ENCODE measurements at places on chromosomes 16 and 17. TPM values are rescaled to one million over a fixed set of nuclear protein-coding genes. Genes with fewer than 3 reads are reported as not detected.

The COX11 gene
- total RNA-seq, result 53.3 TPM

The LPCAT2 gene
- total RNA-seq, result 42.1 TPM

The KRTAP2-1 gene
- total RNA-seq, result not detected

The PRAC1 gene
- not detected for total RNA-seq

The ATAD5 gene
- total RNA-seq, result 7.2 TPM

The KRT25 gene
- total RNA-seq, result not detected

The IRX6 gene
- total RNA-seq, result not detected

The BICDL2 gene
- total RNA-seq, result 0.29 TPM

The LGALS9B gene
- not detected for total RNA-seq

The TERB1 gene
- total RNA-seq, result not detected

The IGSF6 gene
- 4.1 TPM for total RNA-seq

The AOC2 gene
- total RNA-seq, result 3.0 TPM

The SLC5A11 gene
- not detected for total RNA-seq

The DNASE1 gene
- 34.3 TPM for total RNA-seq

The KRT24 gene
- total RNA-seq, result not detected

The MPDU1 gene
- 21.6 TPM for total RNA-seq

The HAP1 gene
- not detected for total RNA-seq

The GAS7 gene
- 12.8 TPM for total RNA-seq

The ASGR1 gene
- total RNA-seq, result 1.8 TPM

The EVPL gene
- 2.3 TPM for total RNA-seq

The GLP2R gene
- 0.59 TPM for total RNA-seq

The GNGT2 gene
- total RNA-seq, result not detected

The KRT12 gene
- total RNA-seq, result not detected

The CMTM2 gene
- 1.2 TPM for total RNA-seq

The CTRB2 gene
- not detected for total RNA-seq

The TTYH2 gene
- 0.51 TPM for total RNA-seq

The HES7 gene
- not detected for total RNA-seq

The SLC47A1 gene
- total RNA-seq, result 17.4 TPM

The NATD1 gene
- total RNA-seq, result 4.9 TPM

The SNAI3 gene
- not detected for total RNA-seq

The DHRS7C gene
- total RNA-seq, result not detected

The CLDN9 gene
- 0.21 TPM for total RNA-seq

The KRT9 gene
- total RNA-seq, result not detected

The MMP2 gene
- total RNA-seq, result 578 TPM

The RAB26 gene
- total RNA-seq, result not detected

The PRSS21 gene
- total RNA-seq, result not detected

The SPNS2 gene
- 3.8 TPM for total RNA-seq

The KCNH4 gene
- 0.55 TPM for total RNA-seq

The CMTM4 gene
- 6.1 TPM for total RNA-seq

The MYH3 gene
- total RNA-seq, result 4.4 TPM

The GRN gene
- 137 TPM for total RNA-seq

The BTBD17 gene
- not detected for total RNA-seq

The PYCARD gene
- total RNA-seq, result 22.5 TPM

The YBX2 gene
- not detected for total RNA-seq

The ZBTB4 gene
- total RNA-seq, result 116 TPM

The TNFRSF17 gene
- total RNA-seq, result not detected

The RPUSD1 gene
- total RNA-seq, result 17.0 TPM

The DGKE gene
- total RNA-seq, result 31.2 TPM

The ALOX15B gene
- 0.24 TPM for total RNA-seq

The ABCC3 gene
- 1.5 TPM for total RNA-seq
